ENCODE measurements at places on chromosomes 1 and 21. TPM values are rescaled to one million over a fixed set of nuclear protein-coding genes. Genes with fewer than 3 reads are reported as not detected.

The ATP5PO gene
- 210 TPM for total RNA-seq

The ELAPOR1 gene
- not detected for total RNA-seq

The DDAH1 gene
- 18.2 TPM for total RNA-seq

GRCh38 chr21:25985990-25986389, 184.6 kb downstream of the APP start:
- no peak for DNase-seq

- DNase-seq = peak; percentile 24
Observed at GRCh38 chr1:51247499-51247898, 11.4 kb downstream of the RNF11 start.

DNA sequence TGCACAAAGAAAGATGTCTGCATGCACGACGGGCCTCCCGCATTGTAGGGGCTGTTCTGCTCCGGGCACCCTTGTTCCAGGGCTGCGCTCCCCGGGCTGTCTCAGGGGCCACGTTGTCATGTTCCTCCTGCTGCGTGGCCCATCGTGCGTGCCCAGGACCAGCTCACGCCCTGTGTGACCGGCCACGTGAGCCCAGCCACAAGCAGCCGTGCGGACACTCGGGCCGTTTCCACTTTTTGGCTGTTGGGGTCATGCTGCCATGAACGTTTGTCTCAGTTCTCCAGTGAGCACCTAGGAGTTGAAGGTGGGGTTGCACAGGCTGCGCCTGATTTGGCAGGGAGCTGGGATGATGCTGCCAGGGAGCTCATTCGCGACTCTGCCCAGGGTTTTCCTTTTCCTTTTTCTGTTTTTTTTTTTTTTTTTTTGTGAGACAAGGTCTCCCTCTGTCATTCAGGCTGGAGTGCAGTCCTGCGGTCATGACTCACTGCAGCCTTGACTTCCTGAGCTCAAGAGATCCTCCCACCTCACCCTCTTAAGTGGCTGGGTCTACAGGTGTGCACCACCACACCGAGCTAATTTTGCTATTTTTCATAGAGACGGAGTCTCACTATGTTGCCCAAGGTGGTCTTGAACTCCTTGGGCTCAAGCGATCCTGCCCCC, 17.4 kb downstream of the PDXK start:
- no peak for DNase-seq

DNA sequence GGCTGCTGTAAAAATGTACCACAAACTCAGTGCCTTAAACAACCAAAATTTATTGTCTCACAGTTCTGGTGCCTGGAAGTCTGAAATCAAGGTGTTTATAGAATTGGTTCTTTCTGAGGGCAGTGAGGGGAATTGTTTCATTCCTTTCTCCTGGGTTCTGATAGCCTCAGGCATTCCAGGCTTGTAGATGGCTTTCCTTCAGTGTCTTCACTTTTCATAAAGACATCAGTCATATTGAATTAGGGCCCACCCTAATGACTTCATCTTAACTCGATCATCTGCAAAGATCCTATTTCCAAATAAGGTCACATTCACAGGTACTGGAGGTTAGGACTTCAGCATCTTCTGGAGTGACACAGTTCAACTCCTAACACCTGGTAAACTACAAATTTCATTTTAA, 15.0 kb downstream of the CDKN2C start:
- DNase-seq = no peak

- DNase-seq = no peak
Observed at GRCh38 chr1:233700338-233700737, 86.4 kb downstream of the KCNK1 start.

GRCh38 chr1:224358237-224358636, 1.6 kb downstream of the CNIH4 start:
- DNase-seq = no peak

DNA sequence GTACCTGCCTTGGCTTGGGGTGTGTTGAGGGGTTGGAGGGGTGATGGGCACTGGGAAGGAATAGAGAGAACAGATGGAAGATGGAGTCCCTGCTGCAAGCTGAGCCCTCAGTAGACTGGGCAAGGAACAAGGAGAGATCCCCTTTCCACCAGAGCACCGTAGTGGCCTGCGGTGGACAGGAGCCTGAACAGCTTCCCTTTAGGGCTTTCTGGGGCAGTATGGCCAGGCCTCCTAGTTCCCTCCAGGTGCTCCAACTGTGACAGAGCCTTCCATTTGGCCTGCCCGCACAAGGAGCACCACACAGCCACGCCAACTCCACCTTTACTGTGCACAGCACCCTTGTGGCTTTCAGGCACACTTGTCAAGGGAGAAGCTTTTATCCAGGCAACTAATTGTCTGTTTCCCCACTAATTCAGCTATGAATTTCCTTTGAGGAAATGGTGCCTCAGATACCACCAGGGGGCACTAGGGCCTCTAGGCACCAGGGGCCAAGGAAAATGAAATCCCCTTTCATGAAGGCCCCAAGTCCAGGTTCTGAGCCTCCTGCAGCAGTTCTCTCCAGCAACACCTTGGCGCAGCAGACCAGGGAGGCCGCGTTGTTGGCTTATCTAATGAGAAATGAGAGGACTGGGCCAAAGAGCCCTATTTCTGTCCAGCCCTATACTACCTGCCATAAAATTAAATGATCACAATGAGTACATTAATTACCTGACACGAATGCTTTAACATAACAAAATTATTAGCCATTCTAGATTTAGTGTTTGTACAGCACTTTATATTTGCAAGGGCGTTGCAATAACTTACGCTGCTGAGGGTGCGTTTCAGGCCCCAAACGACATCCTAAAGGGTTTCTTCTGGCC, 23.1 kb upstream of the ERI3 start:
- peak; percentile 38 for DNase-seq

DNA sequence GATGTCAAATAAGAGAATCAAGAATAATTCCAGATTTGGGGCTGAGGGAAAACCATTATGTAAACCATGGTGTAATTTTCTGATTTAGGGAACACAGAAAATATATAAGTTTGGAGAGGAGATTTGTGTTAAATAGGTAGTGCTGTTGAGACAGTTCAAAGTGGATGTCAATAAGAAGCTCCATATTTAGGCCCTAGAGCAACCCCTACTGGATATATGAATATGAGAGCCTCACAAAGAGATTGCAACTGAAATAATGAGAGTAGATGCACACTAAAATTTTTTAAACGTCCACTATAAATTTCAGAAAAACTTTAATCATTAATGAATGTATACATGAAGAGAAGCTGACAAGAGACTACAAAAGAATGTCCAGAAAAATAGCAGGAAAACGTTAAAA, 1447.8 kb upstream of the PRMT6 start:
- DNase-seq = no peak

- DNase-seq = no peak
Observed at GRCh38 chr1:198612471-198613260, 26.2 kb upstream of the PTPRC start.

- DNase-seq = no peak
Observed at GRCh38 chr1:68377098-68377497, 72.7 kb downstream of the RPE65 start.

- no peak for DNase-seq
Observed at GRCh38 chr1:33396188-33397124, 34.4 kb downstream of the PHC2 start.

- no peak for DNase-seq
Observed at GRCh38 chr1:48470481-48470855, 1.5 kb downstream of the SPATA6 start.

- DNase-seq = no peak
Observed at GRCh38 chr1:210525716-210526454, 197.2 kb downstream of the HHAT start.

GRCh38 chr1:153397924-153398651, 7.2 kb upstream of the S100A8 start:
- no peak for DNase-seq

DNA sequence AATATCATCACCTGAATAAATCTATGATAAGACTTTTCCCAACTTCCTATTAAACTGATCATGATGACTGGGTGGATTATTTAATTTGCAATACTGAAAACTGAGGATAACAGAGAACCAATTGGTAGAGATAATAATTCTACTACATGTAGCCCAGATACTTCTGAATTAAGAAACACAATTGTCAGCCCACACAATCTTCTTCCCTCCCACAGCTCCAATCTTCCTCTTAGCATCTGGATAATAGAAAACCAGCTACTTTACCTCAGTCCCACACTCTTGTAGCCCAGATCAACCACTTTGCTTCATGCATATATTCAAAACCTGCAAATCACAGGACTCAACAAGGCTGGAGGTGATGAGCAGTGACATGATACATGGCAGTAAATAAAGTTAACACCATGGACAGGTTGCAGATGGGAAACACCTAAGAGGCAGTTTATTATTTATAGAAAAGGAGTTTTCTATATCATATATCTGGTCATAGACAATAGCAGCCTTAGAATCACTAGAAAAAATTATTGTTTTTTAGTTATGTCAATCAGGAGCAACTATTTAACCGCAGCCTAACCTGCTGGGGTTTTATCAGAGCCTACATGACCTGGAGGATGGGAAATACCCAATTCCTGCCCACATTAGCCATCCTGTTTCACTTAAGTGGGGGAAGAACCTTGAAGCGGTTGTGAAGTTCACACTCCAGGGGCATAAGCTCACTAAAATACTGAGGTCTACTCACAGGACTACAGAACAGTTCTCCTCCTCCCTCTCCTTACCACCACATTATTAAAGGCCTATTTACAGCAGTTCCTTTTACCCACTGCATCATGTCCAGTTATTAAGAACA, 16.7 kb downstream of the FRRS1 start:
- no peak for DNase-seq

DNA sequence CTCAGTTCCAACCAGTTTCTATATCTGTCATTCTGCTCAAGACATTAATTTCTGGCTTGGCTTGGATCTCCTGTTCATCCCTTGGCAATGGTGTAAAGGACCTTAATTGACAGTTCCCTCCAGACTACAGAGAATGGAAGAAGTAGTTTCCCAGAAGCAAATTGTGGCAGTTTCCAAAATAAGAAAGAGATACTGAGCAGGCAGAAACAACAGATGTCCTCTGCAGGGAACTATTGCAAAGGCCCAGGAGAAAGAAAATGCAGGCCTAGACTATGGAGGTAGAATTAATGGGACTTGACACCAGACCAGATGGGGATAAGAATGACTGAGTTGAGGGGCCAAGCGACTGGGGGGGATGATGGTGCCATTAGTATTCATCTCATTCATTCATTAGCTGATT, 6.1 kb upstream of the AK2 start:
- no peak for DNase-seq

DNA sequence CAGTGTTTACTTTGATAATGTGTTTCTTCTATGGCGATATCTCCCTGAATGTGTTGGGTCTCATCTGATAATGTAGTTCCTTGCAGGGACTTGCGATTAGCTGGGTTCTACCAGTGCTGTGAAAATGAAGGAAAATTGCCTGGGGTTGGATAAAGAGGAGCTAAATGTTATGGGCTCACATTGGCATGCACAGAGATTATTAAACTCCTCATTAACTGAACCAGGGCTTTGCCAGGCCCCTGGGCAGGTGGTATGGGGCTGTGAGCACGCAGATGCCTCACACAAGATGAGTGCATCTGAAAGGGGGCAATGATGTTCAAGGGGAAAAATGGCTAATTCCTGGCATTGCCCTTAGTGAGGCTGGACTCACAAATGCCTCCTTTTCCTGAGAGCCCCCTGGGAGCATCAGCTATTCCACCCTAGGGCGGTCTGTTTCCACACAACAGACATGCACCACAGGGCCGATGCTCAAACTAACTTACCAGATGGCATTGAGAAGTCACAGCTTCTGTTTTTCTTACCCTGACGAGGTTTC, 321.1 kb downstream of the SEC16B start:
- DNase-seq = no peak

DNA sequence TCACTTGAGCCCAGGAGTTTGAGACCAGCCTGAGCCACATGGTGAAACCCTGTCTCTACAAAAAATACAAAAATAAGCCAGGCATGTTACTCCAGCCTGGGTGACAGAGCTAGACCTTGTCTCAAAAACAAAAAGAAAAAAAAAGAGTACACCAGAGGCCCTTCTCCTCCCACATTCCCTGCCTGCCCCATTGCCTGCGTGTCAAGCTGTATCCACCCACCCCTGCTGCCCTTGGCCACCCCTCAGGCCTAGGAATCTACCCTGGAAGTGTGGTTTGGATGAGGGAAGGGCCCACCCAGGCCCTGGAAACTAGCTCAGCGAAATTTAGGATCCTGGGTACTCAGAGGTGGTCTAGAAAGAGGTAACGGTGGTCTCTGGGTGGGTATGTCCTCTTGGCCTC, 25.7 kb upstream of the WASF2 start:
- no peak for DNase-seq

- DNase-seq = no peak
Observed at GRCh38 chr1:187091666-187092065, 262.9 kb downstream of the PLA2G4A start.

GRCh38 chr1:220356981-220357850, 85.0 kb upstream of the RAB3GAP2 start:
- DNase-seq = no peak

GRCh38 chr1:1163538-1164070, 10.1 kb upstream of the TTLL10 start:
- no peak for DNase-seq

- DNase-seq = no peak
Observed at GRCh38 chr1:184620469-184620868, 134.2 kb downstream of the EDEM3 start.
